ENCODE measurements at places on chromosomes 13 and 19.
A peak's percentile ranks its signal among the peaks of the same experiment; 100 is the strongest.

GRCh38 chr19:40442328-40443130 lies 1.6 kb downstream of the SERTAD3 start:
- peak overlapping the region; percentile 71 for H3K27ac ChIP-seq
- no peak for DNase-seq
- peaks cover 15% of the 10 kb centered on the region for H3K4me1 ChIP-seq
- no peaks in the 10 kb centered on the region for H3K27me3 ChIP-seq
- H3K36me3 ChIP-seq, result peaks cover 16% of the 10 kb centered on the region
- H3K4me3 ChIP-seq, result peak overlapping the region; percentile 99

DNA sequence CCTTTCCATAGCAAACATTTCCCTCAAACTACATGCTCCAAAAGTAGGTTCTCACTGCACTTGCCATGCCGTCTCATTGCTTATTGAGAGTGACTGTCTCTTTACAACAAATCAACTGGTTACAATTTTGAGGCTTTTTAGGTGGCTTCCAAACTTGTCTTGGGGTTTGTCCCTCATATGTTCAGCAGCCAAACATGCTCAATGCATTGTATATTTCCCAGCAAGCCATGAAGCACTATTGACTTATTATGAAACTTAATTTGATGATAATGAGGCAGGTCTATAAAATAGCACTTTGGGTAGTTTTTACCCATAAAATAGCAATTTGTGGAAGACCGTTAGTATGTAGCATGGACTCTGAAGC lies 78.2 kb downstream of the LRCH1 start:
- H3K4me1 ChIP-seq, result peaks cover 11% of the 10 kb centered on the region
- no peaks in the 10 kb centered on the region for H3K36me3 ChIP-seq
- no peak overlapping the region for H3K27ac ChIP-seq

DNA sequence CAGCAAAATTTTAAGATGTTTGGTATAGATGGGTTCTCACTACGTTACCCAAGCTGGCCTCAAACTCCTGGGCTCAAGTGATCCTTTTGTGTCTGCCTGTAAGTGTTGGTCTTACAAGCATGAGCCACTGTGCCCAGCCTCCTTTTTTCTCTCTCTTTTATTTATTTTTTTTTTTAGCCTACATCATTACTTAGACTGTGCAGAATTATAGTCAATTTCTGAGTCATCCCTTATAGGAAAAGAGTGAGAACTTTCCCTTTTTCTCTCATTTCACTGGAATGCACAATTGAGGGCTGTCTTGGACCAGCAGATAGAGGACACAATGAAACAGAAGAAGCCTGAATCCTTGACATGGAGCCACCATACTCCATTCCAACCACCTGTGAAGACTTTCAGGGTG lies 13.3 kb downstream of the TSKS start:
- no peaks in the 10 kb centered on the region for H3K36me3 ChIP-seq
- DNase-seq, result no peak
- H3K4me3 ChIP-seq, result no peak overlapping the region
- H3K4me1 ChIP-seq, result no peaks in the 10 kb centered on the region
- no peak overlapping the region for H3K27ac ChIP-seq

- peaks cover 19% of the 10 kb centered on the region for H3K4me1 ChIP-seq
- no peaks in the 10 kb centered on the region for H3K36me3 ChIP-seq
- no peak overlapping the region for H3K4me3 ChIP-seq
- H3K27ac ChIP-seq, result no peak overlapping the region
- no peaks in the 10 kb centered on the region for H3K27me3 ChIP-seq
These were observed 64.3 kb downstream of the TBC1D4 start for GRCh38 chr13:75417656-75418055.

- no peak overlapping the region for H3K27ac ChIP-seq
- no peak for DNase-seq
- no peaks in the 10 kb centered on the region for H3K4me1 ChIP-seq
- H3K4me3 ChIP-seq, result no peak overlapping the region
- H3K27me3 ChIP-seq, result no peaks in the 10 kb centered on the region
These were observed 93.4 kb upstream of the CACNA1A start for GRCh38 chr19:13599681-13600080.

GRCh38 chr19:6873708-6874431 lies 13.5 kb upstream of the ADGRE1 start:
- H3K27me3 ChIP-seq, result no peaks in the 10 kb centered on the region
- H3K36me3 ChIP-seq, result no peaks in the 10 kb centered on the region

GRCh38 chr19:1295169-1296012 lies 9.7 kb downstream of the EFNA2 start:
- H3K36me3 ChIP-seq, result peaks cover 5% of the 10 kb centered on the region
- no peak overlapping the region for H3K4me3 ChIP-seq
- H3K4me1 ChIP-seq, result no peaks in the 10 kb centered on the region
- H3K27ac ChIP-seq, result no peak overlapping the region
- DNase-seq, result no peak
- no peaks in the 10 kb centered on the region for H3K27me3 ChIP-seq

DNA sequence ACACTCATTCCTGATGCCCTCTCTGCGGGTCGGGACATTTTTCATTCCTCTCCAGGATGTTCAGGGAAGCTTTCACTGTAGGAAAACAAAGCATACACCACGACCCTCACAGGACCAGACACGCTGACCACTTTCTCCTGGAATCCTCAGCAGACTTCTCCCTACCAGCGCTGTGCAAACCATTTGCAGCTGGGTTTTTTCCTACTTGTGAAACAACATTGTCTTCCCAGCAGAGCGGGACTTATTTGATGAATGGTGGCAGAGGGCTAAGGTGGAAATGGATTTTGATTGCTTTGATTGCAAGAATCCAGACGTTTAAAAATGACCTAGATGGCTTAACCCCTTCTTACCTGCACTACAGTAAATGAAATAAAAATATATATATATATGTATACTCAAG lies 265.9 kb downstream of the TBC1D4 start:
- DNase-seq, result no peak
- no peak overlapping the region for H3K27ac ChIP-seq
- H3K27me3 ChIP-seq, result no peaks in the 10 kb centered on the region
- no peaks in the 10 kb centered on the region for H3K36me3 ChIP-seq
- H3K4me1 ChIP-seq, result peaks cover 3% of the 10 kb centered on the region

DNA sequence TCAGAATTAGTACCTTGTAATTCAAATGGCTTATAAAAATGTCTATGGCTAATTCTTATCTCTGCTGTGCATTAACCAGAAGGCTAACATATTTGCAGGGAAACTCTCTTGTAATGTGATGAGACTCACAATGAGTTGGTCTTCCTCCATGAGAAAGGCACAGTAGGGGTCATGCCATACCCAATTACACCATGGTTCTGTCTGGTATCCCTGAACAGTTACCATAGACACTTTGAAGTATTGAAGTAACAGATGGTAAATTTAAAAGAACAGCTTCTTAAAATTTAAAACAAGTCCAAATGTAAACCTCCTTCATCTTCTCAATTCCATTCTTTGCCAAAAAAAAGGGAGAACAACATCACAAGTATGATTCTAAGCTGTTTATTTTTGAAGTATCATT lies 22.6 kb upstream of the SLAIN1 start:
- H3K27me3 ChIP-seq, result no peaks in the 10 kb centered on the region
- H3K36me3 ChIP-seq, result no peaks in the 10 kb centered on the region
- no peak for DNase-seq
- H3K4me3 ChIP-seq, result no peak overlapping the region

DNA sequence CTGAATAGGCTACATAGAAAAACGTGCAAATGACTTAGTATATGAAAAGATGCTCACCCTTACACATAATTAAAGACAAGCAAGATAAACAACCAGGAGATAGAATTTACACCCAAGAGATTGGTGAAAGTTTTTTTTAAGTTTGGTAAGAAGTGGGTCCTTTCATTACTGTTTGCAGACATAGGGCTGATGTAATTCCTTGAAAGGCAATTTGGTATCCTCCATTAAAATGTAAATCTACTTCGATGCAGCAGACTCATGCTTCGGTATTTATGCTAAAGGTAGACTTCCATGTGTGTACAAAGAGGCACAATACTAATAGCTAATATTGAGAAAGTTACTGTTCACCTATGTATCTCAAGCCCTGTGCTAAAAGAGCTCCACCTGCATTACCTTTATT lies 33.5 kb downstream of the CNMD start:
- H3K27me3 ChIP-seq, result no peaks in the 10 kb centered on the region
- no peak overlapping the region for H3K27ac ChIP-seq
- no peaks in the 10 kb centered on the region for H3K36me3 ChIP-seq
- DNase-seq, result no peak

DNA sequence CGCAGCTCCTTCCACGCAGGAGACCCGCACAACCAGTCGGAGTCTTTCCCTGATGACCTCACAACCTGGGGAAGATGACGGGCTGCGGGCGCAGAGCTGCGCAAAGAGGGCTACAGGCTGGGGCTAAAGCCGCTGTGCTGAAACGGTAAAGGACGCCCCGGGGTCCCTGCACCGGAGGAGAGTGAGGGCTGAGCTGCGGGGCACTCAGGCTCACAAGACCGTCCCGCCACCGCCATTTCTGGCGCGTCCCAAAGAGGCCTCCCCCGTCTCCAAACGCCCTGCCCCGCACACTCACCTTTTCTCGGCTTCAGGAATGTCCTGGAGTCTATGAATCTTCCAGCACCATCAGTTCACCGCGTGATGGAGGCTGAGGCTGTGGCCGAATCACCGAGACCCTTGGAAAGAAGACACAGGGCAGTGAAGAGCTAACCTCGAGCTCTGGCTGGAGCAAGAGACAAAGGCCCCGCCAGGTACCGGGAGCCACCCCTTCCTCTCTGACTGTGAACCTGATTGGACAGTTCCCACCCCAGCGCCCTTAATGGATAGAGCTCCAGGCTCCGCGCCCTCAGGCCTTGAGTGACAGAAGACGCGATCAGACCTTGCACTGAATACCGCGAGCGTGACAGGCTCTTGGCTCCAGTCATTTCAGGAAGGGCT lies 41.8 kb upstream of the ZNF429 start:
- no peak overlapping the region for H3K27ac ChIP-seq
- H3K4me3 ChIP-seq, result peak overlapping the region; percentile 89
- no peaks in the 10 kb centered on the region for H3K4me1 ChIP-seq
- peaks cover 2% of the 10 kb centered on the region for H3K36me3 ChIP-seq

DNA sequence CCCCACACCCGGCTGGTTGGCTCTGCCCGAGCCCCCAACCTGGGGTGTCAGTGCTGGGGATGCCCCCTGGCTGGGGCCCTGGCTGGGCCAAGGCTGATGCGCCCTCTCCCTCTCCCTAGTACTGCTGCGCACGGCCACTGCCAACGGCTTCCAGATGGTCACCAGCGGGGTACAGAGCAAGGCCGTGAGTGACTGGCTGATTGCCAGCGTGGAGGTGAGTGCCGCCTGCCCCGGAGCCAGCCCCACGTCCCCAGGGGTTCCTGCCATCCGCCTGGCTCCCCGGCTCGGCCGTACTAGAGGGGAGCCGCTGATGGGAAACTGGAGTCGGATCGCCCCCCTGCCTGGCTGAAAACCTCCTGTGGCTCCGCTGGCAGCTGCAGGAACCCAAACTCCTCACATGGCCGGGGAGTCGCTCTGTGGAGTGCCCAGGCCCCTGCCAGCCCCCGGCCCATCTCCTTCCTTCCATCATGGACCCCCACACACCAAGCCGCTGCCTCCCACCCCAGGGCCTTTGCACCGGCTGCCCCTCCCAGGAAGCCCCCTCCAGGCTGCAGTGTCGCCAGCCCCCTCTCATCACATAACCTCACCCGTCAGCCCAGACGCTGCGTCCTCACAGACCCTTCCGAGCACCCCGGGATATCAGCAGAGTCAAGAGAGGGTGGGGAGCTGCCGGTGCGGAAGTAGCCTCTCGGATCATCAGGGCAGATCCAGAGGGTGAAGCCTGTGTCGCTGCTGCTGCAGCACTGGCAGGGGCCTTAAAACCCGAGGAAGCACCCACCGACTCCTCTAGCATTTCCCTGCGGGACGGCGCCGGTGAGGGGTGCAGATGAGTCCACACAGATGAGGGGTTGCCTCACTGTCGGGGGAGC lies 10.6 kb downstream of the NCLN start:
- peaks cover 45% of the 10 kb centered on the region for H3K36me3 ChIP-seq
- no peak overlapping the region for H3K4me3 ChIP-seq
- DNase-seq, result no peak
- no peaks in the 10 kb centered on the region for H3K27me3 ChIP-seq
- H3K4me1 ChIP-seq, result no peaks in the 10 kb centered on the region

GRCh38 chr19:4215807-4216206 lies 13.5 kb upstream of the EBI3 start:
- no peaks in the 10 kb centered on the region for H3K27me3 ChIP-seq
- no peak for DNase-seq
- no peaks in the 10 kb centered on the region for H3K36me3 ChIP-seq
- H3K27ac ChIP-seq, result no peak overlapping the region

DNA sequence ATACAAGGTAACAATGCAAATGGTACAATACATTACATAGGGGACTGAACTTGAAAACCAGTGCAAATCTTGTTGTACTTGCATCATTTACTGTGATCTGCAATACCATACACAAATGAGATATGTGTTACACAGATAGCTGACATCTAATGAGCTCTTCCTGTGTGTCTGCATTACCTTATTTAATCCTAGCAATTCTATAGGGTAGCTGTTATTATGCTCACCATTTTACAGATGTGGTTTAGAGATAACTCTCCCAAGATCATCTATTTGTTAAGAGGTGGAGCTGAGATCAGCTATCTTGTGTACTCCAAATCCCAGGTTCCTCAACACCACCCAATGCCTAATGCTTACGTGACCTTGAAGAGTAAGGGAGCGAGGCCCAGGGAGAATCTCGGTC lies 21.4 kb upstream of the SERP2 start:
- no peak overlapping the region for H3K27ac ChIP-seq
- H3K4me1 ChIP-seq, result no peaks in the 10 kb centered on the region
- no peak overlapping the region for H3K4me3 ChIP-seq
- DNase-seq, result no peak
- H3K36me3 ChIP-seq, result no peaks in the 10 kb centered on the region

- H3K27ac ChIP-seq, result no peak overlapping the region
- no peak overlapping the region for H3K4me3 ChIP-seq
- H3K4me1 ChIP-seq, result peaks cover 15% of the 10 kb centered on the region
- H3K36me3 ChIP-seq, result peaks cover 51% of the 10 kb centered on the region
- no peaks in the 10 kb centered on the region for H3K27me3 ChIP-seq
These were observed 24.4 kb downstream of the MPND start for GRCh38 chr19:4367781-4368127.

GRCh38 chr13:50994651-50995050 lies 85.1 kb downstream of the RNASEH2B start:
- no peak overlapping the region for H3K27ac ChIP-seq
- peaks cover 25% of the 10 kb centered on the region for H3K4me1 ChIP-seq
- peaks cover 70% of the 10 kb centered on the region for H3K27me3 ChIP-seq
- no peak for DNase-seq
- H3K4me3 ChIP-seq, result no peak overlapping the region

DNA sequence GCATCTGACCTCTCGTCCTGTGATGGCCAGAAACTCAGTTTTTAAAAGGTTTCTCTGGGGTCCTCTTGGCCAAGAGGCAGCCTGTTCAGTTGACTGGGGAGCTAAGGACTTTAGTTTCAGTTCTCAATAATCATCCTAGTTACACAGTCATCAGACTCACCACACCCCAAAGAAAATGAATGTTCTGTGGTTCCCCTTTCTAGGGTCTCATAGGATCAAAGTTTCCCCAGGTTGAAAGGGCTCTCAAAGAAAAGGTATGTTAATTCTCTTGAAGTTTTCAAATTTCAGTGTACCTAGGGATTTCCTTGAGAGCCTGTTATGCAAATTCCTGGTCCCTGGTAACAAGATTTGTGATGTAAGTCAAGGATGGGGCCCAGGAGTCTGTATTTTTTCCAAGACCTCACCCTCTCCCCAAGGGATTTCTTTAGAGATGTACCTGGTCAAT lies 94.9 kb downstream of the FAM216B start:
- peaks cover 3% of the 10 kb centered on the region for H3K4me1 ChIP-seq
- no peaks in the 10 kb centered on the region for H3K27me3 ChIP-seq
- DNase-seq, result no peak

Data from neuronal stem cell (in vitro differentiated cells).